Vagina (tissue), 2 donors: ENCODE measurements at places on chromosomes 11 and 22. TPM values are rescaled to one million over a fixed set of nuclear protein-coding genes. Genes with fewer than 3 reads are reported as not detected.

GRCh38 chr11:110345743-110346142, 49.3 kb upstream of the RDX start:
- DNase-seq, result no peak

DNA sequence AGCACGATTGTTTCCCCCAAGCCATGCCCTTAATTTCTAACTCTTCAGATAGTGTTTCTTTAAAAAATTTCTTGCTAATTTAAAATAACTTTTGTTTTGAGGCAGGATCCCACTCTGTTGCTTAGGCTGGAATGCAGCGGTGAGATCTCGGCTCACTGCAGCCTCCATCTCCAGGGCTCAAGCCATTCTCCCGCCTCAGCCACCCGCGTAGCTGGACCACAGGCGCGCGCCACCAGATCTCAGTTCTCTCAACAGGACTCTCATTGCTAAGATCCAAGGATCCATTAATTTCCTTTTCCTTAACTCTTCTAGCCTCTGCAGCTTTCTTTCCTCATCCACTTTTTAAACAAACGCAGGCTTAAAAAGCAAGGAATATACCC, 327 bp upstream of the MED17 start:
- no peak for DNase-seq

GRCh38 chr11:46002189-46002588, 79.7 kb downstream of the LARGE2 start:
- no peak for DNase-seq

Gene DDIAS
- total RNA-seq, result 1.5 TPM

- DNase-seq, result no peak
Measured at GRCh38 chr22:20211997-20212753, 55.9 kb downstream of the RTN4R start.

Gene TMEM191B
- total RNA-seq, result not detected

GRCh38 chr11:128061281-128061871, 526.0 kb downstream of the ETS1 start:
- DNase-seq, result no peak

DNA sequence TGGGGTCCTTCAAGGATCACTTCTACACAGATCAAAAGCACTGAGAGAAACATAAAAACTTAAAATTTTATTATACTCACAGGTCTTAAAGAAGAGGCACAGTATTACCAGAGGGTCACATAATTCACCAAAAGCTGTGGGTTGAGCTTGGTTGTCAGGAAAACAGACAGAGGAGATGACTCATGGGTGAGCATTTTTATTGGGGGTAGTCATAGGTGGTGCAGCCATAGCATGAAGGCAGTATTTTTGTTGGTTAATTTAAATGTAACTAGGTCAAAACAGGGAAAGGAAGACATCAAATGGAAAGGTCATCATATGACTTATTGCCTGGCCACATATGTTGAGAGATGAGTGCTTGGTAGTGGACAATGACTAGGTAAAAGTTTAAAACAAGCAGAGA, 24.2 kb downstream of the OR5B17 start:
- DNase-seq, result no peak

GRCh38 chr22:43376765-43377547, 33.8 kb upstream of the SCUBE1 start:
- no peak for DNase-seq

Gene HSPB2
- total RNA-seq, result not detected

GRCh38 chr11:124080327-124081001, 34.8 kb upstream of the VWA5A start:
- no peak for DNase-seq

DNA sequence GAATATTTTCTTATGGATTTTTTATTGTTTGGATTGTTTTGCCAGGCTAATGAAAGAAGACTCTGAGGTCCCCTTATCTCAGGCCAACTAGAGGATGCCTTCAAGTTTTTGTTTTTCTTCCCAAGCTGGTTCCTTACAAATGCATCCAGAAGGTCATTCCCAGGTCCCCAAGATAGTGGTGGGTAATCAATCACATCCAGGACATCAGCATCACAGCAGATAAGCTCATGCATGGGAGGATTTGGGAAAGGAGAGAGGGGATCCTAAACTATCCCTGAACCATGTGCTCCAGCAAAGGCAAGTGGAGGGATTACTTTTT, 20.7 kb downstream of the FZD4 start:
- no peak for DNase-seq

Gene ZPR1
- 19.4 TPM for total RNA-seq

DNA sequence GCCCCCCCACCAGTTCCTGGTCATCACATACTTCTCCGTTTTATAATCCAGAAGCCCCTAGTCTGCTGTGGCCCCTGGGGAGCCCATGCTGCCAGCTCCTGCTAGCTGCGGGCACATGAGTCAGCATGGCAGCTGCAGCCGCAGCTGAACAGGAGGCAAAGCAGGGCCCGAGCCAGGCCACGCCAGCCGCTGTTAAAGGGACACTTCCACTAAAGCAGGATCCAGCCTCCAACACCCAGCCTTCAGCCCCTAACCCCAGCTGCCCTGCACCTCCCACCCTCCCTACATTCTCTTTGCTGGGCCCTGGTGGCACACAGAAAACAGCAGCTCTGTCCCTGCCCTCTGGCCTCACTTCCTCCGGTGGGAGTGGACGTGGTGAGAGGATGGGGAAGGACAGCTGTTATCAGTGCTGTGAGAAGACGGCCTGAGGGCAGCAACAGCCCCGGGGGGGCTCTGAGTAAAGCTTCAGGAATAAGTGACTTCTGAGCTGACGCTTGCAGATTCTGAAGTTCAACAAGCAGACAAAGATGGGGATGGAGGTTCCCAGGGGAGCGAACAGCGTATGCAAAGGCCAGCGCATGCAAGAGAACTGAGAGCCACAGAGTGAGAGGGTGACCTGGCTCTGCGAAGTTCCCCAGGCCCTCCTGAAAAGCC, 688 bp upstream of the LRRC74B start:
- no peak for DNase-seq

Gene KCTD14
- 2.9 TPM for total RNA-seq

DNA sequence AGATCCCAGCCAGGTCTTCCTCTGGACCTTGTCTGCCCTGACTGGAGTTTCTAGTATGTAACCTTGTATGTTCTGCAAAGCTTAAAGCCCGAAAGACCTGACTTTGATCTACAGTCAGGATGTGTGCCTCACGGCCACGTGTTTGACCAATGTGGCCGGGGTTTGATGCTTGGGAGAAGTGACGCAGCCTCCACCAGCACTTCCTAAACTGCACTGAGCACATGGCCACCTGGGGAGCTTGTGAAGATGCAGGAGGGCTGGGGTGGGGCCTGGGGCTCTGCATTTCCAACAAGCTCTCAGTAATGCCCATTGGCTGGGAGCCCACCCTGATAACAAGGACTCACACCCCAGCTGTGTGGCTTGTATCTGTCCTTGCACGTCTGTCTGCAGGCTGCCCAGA, 53.2 kb downstream of the NAT10 start:
- DNase-seq, result no peak

Gene DBX1
- total RNA-seq, result not detected

Gene GGTLC3
- not detected for total RNA-seq

- no peak for DNase-seq
Measured at GRCh38 chr11:65586676-65587075, 8.9 kb downstream of the KCNK7 start.

DNA sequence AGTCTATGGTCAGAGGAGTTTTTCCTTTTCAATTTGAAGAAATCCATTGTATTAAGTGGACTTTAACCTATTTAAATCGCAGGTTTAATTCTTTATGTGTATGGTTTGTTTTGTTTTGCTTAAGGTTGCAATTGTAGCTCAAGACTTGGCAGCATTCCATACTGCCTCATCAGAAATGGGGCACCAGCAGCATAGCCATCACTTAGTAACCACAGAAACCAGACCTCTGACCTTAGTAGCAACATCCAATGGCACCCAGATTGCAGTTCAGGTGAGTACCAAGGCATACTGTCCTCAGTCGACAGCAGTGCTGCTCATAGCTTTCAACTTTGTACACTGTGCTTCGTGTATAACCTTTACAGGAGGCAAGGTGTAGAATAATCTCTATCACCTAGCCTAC, 48.4 kb upstream of the WEE1 start:
- no peak for DNase-seq

GRCh38 chr22:19291580-19292457, at the start of gene CLTCL1:
TSS of gene CLTCL1 (minus strand) at chr22:19291719. CDS start at chr22:19291641, 78 bp downstream.
- DNase-seq, result no peak
